ENCODE measurements at places on chromosomes 2 and 18. TPM values are rescaled to one million over a fixed set of nuclear protein-coding genes. Genes with fewer than 3 reads are reported as not detected.

Gene RFX8
- total RNA-seq, result 2.8 TPM

Gene DPP4
- 272 TPM for total RNA-seq

Gene HOXD3
- total RNA-seq, result not detected

Gene ADRA2B
- 0.07 TPM for total RNA-seq

Gene ACMSD
- total RNA-seq, result not detected

Gene MLPH
- not detected for total RNA-seq

Gene PSMD1
- 126 TPM for total RNA-seq

Gene ATP5F1A
- 310 TPM for total RNA-seq

Gene SMAD4
- total RNA-seq, result 87.4 TPM

Gene REG3G
- total RNA-seq, result not detected

Gene LRP2
- total RNA-seq, result 0.07 TPM

Gene ERBB4
- total RNA-seq, result not detected

Gene KATNAL2
- total RNA-seq, result not detected

Gene STPG4
- 0.22 TPM for total RNA-seq

Gene CCDC102B
- 2.5 TPM for total RNA-seq

Gene COL4A3
- not detected for total RNA-seq

Gene CD207
- not detected for total RNA-seq

Gene SIX3
- not detected for total RNA-seq

Gene DNAJC5G
- total RNA-seq, result not detected

Gene FRZB
- total RNA-seq, result not detected

Gene CDH19
- total RNA-seq, result not detected

Gene DNAH6
- total RNA-seq, result 0.39 TPM

Gene ATG16L1
- 57.1 TPM for total RNA-seq

Gene ESPNL
- total RNA-seq, result 0.17 TPM

Gene C2orf66
- 1.8 TPM for total RNA-seq

Gene PROKR1
- total RNA-seq, result 0.05 TPM

Gene LOXHD1
- 0.05 TPM for total RNA-seq

Gene HOXD9
- not detected for total RNA-seq

Data from T-helper 1 cell treated with Interleukin-12 subunit alpha and Interleukin-12 subunit beta and Interleukin-4 antibody, amounts not matched to agents 30 ng/mL and 1 ng/mL, for 36 hours (primary cell).